ENCODE measurements at places on chromosomes 16 and 17.

DNA sequence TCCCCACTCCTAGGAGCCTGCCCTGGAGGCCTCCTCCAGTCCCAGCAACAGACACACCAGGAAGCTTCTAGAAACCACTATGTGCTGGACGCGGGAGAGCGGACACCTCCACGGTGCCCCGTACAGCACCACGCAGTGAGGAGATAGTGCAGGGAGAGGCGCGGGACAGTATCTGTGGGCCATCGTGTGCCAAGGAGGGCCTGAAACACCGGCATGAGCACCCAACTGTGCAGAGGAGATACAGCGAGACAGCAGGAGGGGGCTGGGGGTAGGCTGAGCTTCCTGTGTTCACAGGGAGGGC is 57.7 kb downstream of the ZNF778 start:
- no peak for DNase-seq

DNA sequence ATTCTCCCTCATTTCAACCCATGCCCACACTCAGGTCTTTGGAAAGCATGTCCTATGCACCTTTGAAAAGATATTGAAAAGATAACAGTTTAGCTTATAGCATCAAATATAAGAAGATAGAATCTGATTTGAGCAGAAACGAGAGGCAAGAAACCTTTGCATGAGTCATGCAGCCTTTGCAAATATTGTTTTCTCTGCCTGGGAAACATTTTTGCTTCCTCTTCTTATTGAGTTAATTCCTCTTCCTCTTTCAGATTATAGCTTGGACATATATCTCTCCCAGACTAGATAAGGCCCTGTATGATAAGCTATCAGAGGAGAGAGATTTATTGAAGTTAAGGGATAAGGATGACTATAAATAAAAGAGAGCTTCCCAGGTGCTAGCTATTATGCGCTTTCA is 46.1 kb upstream of the KCNJ2 start:
- no peak for DNase-seq

DNA sequence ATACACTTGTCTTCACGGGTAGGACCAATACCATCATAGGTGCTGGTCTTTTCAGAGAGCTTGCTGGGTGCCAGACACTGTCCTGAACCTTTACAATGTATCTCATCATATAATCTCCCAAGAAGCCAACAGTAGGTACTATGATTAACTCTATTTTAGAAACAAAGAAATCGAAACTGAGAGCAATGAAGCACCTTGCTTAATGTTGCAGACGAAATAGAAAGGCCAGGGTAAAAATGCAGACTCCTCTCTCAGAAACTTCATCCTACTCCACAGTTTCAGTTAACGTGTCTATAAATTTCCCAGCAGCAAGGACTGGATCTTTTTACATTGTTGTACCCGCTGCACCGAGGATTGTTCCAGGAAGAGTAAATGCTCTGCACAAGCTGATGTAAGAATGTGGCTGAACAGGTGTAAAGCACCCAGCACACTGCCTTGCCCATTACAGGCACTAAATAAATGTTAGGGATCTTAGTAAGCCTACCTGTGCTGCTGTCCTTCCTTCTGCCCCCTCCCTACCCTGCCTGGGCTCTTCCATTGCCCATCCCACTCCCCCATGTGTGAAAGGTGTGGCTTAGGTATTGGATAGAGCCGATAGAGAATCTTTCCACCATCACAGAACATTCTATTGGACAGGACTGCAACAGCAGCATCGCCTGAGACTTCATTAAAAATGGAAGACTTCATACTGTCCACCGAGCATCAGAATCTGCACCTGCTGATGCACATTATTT is 476.7 kb downstream of the SOX9 start:
- no peak for DNase-seq

GRCh38 chr16:19071811-19072777 is 4.7 kb downstream of the COQ7 start:
- peak; percentile 48 for DNase-seq

DNA sequence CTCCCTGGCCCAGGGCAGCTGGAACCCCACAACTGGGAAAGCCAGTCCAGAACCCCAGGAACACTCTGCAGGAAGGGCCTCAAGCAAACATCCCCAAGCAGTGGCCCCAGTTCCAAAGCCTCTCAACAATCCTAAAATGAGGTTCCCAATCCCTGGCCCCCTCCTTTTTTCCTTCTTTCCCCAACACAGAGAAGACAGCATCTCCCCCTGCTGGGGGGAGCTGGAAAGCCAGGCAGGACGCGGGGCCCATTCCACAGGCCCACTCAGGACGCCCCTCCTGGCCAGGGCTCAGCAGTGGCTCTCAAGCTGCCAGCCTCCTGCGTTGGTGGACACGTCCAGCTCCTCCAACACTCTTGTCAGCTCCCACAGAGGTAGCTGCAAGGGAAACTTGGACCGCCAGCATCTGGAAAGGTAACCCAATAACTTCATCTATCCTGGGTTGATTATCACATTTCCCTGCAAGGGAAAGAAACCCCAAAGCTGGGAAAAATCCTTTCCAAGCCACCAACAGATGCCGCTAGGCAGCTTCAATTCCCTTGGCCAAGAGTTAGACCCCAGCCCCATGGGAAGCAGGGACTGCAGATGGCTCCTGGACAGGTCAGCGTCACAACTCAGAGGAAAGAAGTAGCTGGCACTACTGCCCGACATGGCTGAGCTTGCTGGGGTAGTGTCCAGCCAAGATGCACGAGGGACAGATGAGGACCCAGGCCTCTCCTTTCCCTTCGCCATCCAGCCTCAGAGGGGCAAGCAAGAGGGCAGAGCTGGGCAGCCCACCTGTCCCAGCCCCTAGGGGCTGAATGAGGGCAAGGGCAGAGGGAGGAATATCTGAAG is 7.6 kb downstream of the HDAC5 start:
- DNase-seq: peak; percentile 56

- no peak for DNase-seq
Measured at GRCh38 chr17:55351226-55351625, 70.4 kb downstream of the MMD start.

- DNase-seq: no peak
Measured at GRCh38 chr16:81450783-81451491, 6.3 kb downstream of the CMIP start.

DNA sequence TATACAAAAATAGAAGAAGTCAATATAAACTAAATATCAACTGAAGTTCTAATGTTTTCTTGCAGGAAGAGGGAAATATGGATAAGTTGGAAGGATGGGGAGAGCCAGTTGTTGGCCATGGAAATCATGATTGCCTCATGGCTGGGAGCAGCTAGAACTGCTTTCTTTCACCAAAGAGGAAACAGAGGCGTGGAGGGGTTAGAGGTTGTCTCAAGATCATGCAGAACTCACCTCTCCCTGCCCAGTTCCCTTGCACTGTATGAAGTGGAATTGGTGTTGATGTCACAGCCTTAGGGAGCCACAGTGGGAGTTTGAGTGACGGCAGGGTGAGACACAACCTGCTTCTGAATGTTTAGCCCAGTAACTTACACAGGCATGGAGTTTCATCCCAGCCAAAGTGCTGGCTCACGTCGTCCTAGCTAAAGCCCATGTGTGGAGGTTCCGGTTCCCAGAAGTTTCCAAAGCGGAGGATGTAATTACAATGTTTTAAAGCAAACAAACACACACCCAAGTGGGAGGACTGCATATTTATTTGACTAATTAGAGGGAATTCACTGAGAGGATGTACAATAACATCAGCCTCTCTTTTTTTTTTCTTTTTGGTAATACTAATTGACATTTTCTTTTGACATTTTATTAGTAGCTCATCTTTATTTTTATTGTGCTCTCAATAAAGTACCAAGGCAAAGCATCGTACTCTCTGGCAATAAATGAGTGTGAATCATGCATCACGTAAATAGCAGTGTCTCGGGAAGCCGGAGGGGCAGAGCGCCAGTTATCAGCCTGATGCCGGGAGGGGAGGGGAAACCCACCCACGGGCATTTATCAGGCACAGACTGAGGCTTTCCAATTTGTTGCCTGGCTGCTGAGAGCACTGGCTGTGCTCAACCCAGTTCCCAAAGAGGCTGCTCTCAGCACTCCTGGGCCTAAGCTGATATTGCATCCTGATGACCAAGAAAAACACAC is 118.7 kb upstream of the CDH5 start:
- DNase-seq: peak; percentile 48

DNA sequence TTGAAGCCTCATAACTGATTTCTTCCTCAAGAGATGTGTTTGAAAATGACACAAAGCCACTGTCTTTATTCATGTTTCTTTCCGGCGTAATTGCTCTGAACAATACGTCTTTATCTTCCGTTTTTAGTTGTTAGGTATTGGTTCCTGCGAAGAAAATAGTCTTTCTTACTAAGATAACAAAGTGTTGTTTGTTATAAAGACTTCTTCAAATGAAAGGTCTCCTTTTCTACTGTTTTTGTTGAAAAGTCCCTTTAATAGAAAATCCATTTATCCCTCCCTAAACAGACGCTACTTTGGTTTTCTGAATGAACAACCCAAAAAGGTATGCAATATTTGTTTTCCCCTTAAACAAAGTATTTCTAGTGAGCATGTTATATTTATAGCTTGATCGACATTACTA is 469.1 kb downstream of the KCNJ18 start:
- no peak for DNase-seq

GRCh38 chr16:57608462-57609113 is 19.8 kb upstream of the ADGRG1 start:
- DNase-seq: no peak

DNA sequence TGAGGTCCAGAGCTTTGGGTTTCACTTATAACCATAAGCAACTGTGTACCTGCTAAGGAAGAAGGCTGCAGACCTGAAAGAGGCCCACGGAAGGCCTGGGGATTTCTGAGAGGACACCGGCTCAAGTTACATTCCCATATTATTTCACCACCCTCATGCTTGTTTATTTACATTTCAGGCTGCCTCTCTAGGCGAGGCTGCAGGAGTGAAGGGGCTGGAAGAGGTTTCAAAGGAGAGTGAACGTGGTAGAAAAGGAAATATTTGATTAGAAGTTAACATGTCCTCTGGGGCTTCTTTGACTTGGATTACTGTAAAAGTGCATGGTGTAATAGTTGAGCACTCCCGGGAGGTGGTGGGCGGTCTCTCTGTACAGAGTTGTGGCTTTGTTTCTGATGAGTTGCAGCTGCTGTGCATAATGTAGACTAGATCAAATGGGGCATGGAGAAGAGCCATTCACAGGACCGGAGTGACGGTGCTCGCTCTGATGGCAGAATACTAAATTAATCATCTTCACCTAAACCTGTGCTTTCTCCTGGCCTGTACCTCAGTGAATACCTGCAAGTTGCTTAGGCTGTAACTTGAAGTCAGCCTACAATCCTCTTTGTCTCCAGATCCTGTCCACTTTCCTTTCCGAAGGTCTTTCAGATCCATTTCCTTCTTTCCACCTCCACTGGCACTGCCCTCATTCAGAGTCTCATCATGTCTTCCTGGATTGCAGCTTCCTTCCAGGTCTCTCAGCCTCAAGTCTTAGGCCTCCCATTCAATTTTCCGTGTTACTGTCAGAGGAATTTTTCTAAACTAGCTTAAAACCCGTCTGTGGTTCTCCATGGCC is 1.9 kb upstream of the CPD start:
- peak; percentile 36 for DNase-seq

DNA sequence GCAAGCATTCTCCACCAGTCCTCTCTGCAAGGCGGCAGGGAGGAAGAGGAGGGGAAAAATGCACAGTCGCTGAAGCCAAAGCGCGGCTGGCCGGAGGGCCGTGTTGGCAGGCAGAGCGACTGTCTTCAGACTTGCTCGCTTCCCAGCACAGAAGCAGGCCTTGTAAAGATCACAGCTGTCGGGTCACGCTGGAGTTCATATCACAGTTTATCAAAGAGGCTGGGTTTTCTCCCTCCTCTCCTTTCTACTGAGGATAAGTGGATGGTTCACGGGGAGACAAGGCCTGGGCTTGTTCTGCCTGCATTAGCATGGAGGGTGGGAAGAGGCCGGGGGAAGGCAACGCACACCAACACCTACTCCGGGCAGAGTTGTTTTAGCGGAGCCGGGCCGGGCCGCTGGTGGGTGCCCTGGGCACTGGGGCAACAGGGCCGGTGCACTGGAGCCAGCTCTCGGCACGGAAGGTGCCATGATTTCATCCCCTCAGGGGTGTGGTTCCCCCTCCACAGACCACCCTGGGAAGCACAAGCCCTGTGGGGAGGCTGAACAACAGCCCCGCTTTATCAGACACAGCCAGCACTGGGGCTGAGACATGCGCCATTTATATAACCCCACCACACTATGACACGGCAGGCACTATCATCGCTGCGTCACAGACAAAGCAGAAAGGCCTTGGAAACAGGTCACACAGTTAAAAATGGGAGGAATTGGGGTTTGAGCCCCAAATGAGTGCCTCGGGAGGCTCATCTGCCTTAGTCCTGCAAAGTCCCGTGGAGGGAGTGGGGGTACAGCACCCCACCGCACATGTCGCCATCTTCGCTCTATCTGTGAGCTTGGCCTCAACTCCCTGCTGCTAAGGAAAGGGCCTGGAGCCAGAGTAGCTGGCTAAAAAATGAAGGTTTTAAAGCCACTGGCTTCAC is 40.3 kb upstream of the MTSS2 start:
- no peak for DNase-seq

- no peak for DNase-seq
Measured at GRCh38 chr16:66751053-66751302, 431 bp downstream of the DYNC1LI2 start.

GRCh38 chr16:13906168-13907089 is 13.5 kb upstream of the ERCC4 start:
- DNase-seq: no peak

GRCh38 chr17:28864991-28865849 is 10.4 kb downstream of the ERAL1 start:
- no peak for DNase-seq

DNA sequence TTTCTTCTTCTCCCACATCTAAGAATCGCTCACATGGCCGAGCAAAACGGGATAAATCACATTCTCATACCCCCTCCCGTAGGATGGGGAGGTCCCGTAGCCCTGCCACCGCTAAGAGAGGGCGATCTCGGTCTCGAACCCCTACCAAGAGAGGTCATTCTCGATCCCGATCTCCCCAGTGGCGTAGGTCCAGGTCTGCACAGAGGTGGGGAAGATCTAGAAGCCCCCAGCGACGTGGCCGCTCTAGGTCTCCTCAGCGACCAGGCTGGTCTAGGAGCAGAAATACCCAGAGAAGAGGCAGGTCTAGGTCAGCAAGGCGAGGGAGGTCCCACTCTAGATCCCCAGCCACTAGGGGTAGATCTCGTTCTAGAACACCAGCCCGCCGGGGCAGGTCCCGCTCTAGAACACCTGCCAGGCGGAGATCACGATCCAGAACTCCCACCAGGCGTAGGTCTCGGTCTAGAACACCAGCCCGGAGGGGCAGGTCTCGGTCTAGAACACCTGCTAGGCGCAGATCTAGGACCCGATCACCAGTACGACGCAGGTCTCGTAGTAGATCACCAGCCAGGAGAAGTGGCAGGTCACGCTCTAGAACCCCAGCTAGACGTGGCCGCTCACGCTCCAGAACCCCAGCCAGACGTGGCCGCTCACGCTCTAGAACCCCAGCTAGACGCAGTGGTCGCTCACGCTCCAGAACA is 9.6 kb downstream of the SRRM2 start:
- DNase-seq: no peak

GRCh38 chr16:20320178-20320577 is 7.1 kb downstream of the GP2 start:
- no peak for DNase-seq
